Activated CD8-positive, alpha-beta memory T cell treated with anti-CD3 and anti-CD28 coated beads, Interleukin-2, amount 50 U/mL, for 4 hours (primary cell): ENCODE measurements at places on chromosomes 5 and 9.

- DNase-seq: peak; percentile 34
These were observed 70.0 kb downstream of the RXRA start for GRCh38 chr9:134396258-134396742.

- no peak for DNase-seq
These were observed 98.1 kb downstream of the DOCK8 start for GRCh38 chr9:312596-313320.

GRCh38 chr9:19050637-19051591, 1.7 kb downstream of the RRAGA start:
- DNase-seq: no peak

GRCh38 chr5:169871826-169872490, 108.3 kb downstream of the INSYN2B start:
- no peak for DNase-seq

DNA sequence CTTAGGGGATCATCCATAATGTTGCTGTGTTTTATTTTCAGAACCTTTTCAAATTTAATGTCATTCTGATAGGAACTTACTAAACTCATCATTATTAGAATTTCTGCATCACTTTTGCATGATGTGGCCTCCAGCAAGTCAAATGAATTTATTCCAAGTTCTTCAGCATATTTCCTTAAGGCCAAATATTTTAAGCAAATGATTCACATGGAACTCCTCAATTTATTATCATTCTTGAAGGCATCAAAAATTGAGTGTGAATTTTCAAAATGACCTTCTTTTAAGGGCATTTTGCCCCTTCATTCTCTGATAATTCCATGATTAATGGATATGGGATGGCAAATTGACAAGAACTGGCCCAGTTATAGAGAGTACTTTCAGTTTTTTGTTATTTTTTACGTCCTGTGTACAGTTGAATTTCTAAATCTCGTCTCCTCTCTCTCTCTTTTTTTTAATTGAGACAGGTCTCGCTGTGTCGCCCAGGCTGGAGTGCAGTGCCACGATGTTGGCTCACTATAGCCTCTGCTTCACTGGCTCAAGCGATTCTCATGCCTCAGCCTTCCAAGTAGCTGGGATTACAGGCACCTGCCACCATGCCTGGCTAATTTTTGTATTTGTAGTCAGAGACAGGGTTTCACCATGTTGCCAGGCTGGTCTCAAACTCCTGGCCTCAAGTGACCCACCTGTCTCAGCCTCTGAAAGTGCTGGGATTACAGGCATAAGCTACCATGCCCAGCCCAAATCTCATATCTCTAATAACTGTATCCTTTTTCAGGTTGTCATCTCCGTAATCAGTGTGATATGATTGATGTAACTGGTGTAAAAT, 29.1 kb downstream of the GPR21 start:
- no peak for DNase-seq

GRCh38 chr9:100472268-100472667, 681 bp upstream of the TMEFF1 start:
- no peak for DNase-seq

DNA sequence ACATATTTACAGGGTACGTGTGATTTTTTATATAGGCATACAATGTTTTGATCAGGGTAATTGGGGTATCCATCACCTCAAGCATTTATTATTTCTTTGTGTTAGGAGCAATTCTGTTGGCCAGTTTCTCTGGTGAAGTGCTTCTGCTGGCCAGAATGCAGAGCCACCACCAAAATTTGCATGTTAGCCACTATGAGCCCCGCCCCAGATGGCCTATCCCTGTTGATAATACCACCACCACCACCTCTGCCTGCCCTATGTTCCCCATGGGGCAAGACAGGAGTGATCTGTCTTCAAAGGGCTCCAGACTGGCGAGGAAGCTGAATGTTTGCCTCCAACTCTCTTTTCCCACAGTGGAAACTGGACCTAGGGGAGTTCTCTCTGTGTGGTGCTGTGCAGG, 26.0 kb upstream of the JAK2 start:
- no peak for DNase-seq

GRCh38 chr9:89755821-89756220, 151.0 kb downstream of the GADD45G start:
- DNase-seq: no peak

DNA sequence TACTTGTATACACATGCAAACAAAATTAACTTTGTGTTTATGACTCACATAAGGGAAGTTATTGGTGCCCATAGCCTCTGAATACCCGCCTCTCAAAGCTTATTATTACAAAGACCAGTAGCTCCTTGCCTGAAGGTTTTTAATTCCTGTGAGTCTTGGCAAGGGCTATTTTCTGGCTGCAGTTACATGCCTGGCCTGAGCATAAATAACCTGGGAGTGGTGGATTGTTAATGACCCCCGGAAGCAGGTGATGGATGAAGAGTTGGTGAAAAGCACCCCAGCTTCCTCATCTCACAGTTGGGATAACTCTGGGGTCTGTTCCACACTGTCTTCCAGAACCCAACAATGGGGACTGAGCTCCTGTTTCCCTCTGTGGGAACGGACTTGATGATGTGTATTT, 594.5 kb downstream of the PDE4D start:
- no peak for DNase-seq

DNA sequence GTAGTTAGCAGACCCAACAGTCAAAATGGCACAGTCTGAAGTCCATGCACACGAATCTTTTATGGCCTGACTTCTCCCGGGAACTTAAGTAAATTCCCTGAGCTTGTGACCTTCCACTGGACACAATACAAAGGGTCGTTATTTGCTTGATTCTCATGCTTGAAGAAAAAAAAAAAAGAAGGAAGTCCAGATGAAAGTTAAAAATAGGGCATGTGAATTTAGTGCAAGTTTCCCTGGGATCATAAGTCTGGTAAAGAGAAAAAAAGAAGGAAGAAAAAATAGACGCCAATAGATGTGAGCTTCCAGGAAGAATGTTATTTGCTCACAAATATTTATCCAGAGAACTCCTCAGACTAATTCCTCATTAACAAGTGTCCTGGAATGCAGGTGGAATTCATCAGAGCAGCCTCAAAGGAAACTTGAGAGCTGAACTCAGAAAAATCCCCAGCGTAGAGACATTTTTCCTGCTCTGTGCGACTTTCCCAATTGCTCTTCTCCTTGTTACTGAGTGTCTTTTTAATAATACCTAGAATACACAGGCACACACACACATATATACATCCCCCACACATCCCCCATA, 616.3 kb downstream of the EBF1 start:
- no peak for DNase-seq

DNA sequence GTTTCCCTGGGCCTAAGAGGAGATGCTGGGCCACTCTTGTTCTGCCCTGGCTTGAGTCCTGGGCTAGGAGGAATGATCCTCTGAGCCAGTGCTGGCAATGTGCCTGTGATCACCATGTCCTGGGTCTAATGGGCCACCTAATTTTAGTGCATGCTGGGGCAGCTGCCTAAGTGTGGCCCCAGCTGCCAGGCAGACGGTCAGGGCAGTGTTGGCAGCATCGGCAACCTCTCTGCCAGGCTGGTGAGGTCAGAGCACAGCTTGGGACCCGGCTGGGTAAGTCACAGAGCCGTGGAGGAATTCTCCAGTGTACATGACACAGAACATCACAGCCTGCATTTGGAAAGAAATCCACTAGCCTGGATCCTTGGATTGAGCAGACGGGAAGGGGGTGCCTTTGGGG, 21.4 kb upstream of the PITX1 start:
- DNase-seq: no peak

DNA sequence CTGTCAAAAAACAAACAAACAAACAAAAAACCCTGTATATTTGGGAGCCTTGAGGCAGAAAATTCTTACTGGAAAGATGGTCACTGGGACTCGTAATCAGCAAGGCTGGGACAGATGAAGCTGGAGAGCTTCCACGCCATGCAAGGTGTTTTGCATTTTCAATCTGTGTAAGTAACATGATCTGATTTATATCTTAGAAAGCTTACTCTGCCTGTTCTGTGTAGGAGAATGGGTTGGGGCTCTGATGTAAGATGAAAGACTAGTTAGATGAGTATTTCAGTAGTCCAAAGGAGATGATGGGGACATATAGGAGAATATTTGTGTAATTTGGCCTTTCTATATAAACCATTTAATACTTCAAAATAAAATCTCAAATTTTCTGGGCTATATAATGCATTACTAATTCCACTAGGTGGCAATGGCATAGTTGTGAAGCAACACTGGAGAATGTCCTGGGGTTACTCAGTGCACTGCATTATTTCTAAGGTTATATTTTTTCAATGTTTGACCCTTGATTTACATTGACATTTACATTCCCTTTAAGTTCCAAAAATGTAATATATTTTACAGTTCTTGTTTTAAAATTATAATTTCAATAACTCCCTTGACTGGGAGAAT, 21.9 kb upstream of the FSD1L start:
- DNase-seq: no peak

DNA sequence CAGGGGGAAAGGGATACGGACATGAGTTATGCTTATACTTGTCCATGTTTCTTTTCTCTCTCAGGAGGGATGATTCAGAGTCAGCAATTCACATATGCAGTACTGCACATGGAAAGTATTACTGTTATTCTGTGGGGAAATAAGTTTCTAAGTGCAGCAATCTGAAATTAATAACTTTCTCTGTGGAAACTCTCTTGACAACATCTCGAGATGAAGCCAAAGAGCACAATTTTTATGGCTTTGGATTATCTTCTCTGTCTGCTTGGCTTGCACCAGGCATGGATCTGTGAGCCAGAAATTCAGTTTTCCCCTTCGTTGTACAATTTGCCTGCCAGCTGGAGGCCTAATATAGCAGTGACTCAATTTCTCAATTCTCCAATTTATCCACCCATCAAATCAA, 2.5 kb upstream of the NDFIP1 start:
- DNase-seq: no peak

- no peak for DNase-seq
These were observed 27.9 kb downstream of the DEPDC1B start for GRCh38 chr5:60671899-60672692.

- DNase-seq: no peak
These were observed 185.4 kb downstream of the GABBR2 start for GRCh38 chr9:98523231-98523901.
